ELF-1 (cell line): ENCODE measurements at places on chromosomes 12 and 14.

DNA sequence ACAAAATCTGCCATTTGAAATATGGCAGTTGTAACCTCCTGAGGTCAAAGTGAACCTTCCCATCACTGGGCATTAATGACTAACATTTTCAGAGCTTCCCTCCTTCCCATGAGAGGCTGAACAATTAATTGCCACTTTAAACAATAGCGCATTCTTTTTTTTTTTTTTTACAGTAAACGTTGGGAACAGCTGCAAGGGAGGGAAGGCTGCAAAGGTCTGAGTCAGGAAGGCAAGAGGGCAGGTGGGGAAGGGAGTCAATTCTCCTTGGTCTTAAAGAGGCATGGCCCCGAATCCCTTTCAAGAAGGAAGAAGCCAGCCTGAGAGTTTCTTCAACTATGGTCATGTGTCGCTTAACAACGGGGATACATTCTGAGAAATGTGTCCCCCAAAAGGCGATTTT lies 41.0 kb upstream of the PLEKHG3 start:
- DNase-seq, result no peak

- no peak for DNase-seq
These were observed 60.3 kb downstream of the TESC start for GRCh38 chr12:117038919-117039318.

DNA sequence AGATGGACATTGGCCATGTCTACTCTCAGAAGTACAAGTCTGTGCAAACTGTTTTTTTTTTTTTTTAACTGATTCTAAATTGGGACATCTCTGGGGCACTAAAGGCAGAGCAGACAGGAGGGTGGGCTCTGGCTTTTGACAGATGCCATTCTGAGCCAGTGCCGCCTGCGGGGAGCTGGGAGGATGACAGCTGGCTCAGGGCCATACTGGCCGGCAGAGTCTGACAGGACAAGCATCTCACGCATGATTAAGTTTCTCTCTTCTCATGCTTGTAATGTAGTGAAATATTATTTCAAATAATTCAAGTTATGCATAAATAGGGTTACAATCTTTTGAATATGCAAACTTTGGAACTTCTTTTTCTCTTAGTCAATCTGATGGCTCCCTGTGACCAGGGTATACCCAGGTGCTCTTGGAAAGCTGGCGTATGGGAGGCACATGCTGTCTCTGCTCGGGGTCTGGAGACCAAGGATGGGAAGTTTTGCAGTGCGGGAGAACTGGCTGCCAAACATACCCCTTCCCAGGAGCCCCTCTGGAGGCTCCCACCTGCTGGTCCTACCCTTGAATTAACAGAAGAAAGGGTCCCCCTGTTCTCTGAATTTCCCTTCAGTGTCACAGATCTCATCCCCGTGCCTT lies 7.6 kb downstream of the CDCA4 start:
- no peak for DNase-seq

DNA sequence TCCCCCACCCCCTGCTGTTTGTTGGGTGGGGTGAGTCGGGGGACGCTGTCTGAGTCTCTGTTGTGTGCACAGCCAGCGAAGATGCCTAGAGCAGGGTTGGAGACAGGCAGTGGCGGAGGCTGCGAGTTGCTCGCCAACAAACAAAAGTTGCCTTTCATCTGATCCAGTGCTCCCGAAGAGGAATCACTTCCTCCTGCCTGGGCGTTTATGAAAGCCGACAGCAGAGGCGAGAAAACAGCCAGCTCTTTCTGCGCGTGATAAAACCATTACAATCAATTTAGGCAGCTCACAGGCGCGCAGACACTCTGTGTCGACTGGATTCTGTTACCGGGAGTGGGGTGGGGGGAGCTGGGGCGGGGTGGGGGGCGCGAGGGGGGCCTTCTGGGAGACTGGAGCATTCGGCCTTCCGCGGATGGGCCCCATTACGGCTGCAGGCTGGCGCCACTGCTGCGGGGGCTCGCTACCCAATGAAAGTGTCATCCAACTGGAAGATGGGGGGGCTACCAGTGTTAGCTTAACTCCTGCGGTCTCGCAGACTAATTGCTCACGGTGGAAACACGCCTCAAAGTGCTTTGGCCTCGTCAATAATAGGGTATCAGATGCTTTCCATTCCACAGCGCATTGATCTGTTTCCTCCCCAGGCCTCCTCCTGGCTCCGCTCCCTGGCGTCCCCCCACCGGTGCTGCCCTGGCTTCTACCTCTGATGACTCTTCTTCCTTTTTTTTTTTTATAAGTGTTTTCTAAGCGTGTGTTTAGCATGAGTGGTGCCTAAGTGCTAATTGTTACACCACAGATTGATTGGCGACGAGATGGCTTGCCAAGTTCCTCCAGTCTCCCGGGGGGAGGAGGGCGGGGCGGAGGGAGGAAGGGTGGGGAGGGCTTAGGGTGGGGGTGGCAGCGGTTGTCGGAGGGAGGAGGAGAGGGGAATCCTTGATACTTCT lies 678.4 kb downstream of the MED13L start:
- DNase-seq, result peak; percentile 18

DNA sequence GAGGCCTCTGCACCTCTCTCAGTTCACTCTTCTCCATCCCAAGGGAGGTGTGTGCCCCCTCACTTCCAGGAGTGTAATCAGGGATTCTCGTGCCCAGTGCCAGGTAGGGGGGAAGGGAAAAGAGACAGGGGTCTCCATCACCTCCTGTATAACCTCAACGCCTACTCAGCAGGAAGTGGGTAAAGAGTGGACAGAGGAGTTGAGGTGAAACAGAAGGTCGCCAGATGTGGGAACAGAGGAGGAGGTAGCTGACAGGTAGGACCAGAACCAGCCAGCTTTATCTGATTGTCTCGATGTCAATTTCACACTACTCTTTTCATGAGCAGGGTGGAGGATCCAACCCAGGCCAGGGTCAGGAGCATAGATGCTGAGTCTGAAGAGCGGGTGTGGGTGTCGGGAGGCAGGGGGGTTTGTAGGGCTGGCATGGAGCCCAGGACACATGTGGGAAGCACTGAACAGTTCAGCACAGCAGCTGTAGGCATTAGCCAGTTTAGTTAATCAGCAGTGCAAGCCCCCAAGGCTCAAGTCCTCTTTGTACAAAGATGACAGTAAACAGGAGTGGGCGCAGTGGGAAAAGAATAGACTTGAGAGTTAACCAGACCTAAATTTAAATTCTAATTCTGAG lies 213.5 kb downstream of the PELI2 start:
- no peak for DNase-seq

- no peak for DNase-seq
These were observed 15.3 kb upstream of the BCL7A start for GRCh38 chr12:122006186-122006926.

DNA sequence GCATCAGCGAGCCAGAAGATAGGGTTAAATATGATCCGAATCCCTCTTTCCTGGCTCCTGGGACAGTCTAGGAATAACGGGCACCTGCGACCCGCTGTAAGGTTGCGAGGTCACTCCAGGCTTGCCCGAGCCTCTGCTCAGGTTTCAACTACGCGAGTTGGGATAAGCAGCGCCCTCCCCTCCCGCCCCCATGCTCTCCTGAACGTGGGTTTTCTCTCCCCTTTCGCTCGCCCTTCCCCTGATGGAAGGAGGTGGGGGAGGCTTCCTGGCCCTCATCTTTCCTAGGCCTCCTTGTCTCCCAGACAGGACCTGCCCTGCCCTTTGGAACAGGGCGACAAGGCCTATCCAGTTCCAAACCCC lies 753 bp upstream of the ATP5MC2 start:
- peak; percentile 77 for DNase-seq

- no peak for DNase-seq
These were observed 244.4 kb upstream of the FOXN3 start for GRCh38 chr14:89661392-89661791.

- DNase-seq, result no peak
These were observed 21.7 kb upstream of the LRTM2 start for GRCh38 chr12:1798641-1799020.

DNA sequence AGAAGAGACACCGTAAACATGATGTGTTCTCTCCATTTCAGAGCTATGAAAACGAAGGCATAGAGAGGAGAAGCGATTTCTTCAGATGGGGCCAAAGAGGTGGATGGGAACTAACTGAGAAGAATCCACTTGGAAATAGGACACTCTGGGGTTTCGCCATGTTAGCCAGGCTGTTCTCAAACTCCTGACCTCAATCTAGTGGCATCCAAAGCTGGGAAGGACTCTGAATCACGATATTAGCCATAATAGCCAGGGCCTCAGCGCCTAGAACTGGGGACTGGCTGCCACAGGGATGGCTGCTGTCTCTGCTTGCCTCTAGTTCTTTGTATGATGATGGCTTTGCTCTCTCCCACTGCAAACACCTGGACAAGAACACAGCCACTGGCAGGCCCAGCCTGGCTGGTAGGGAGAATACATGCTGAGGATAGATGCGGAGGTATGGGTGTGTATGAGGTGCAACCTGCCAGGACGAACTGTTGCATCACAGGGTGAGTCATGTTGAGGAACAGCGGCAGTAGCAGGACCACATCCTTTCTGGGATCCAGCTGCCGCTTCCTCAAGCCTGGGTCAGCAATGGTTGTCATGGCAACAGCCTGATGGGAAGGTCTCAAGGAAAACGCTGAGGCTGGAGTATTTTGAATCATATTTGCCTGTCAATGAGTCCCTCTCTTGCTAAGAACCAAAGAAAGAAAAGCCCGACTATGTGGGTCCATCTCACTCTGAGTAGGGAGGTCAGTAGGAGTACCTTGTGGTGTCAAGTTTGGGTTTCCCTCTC lies 31.1 kb downstream of the CCDC177 start:
- peak; percentile 23 for DNase-seq

- peak; percentile 92 for DNase-seq
These were observed 603.5 kb downstream of the RPL10L start for GRCh38 chr14:46048127-46048526.

GRCh38 chr12:20624718-20625117 lies 70.4 kb upstream of the SLCO1C1 start:
- peak; percentile 40 for DNase-seq

- DNase-seq, result no peak
These were observed 6.2 kb upstream of the VDR start for GRCh38 chr12:47910981-47911380.

- DNase-seq, result no peak
These were observed 48.4 kb downstream of the GALNT9 start for GRCh38 chr12:132281038-132281437.

- no peak for DNase-seq
These were observed 167.9 kb downstream of the PRKD1 start for GRCh38 chr14:29759521-29760340.

- no peak for DNase-seq
These were observed 84.3 kb downstream of the ETNK1 start for GRCh38 chr12:22709292-22709691.

- no peak for DNase-seq
These were observed 333.7 kb downstream of the RAD51B start for GRCh38 chr14:68153275-68153674.

- peak; percentile 85 for DNase-seq
These were observed 216.9 kb upstream of the HMGA2 start for GRCh38 chr12:65607401-65607841.

DNA sequence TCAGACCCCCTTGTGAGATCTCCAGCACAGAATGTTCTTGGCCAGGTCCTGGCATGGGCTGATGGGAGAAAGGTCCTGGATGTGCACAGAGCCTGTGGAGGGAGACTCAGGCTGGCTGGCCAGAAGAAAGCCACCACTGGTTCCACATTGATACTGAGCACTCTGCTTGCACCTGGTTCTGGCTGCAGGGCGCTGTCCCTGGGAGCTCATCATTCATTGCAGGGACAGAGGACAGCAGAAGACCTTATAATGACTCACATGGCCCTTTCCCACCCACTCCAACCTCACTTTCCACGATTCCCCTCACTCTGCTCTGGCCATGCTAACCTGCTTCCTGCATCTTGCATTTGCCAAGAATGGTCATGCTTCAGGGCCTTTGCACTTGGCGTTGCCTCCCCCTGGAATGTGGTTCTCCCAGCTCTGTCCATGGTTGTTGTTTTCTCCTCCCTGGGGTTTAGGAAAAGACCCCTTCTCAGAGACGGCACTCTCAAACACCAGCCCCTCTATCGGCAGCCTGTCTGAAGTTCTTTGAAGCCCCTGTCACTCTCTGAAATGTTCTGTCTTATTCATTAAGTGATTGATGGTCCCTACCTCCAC lies 10.3 kb downstream of the KRT7 start:
- DNase-seq, result peak; percentile 51

DNA sequence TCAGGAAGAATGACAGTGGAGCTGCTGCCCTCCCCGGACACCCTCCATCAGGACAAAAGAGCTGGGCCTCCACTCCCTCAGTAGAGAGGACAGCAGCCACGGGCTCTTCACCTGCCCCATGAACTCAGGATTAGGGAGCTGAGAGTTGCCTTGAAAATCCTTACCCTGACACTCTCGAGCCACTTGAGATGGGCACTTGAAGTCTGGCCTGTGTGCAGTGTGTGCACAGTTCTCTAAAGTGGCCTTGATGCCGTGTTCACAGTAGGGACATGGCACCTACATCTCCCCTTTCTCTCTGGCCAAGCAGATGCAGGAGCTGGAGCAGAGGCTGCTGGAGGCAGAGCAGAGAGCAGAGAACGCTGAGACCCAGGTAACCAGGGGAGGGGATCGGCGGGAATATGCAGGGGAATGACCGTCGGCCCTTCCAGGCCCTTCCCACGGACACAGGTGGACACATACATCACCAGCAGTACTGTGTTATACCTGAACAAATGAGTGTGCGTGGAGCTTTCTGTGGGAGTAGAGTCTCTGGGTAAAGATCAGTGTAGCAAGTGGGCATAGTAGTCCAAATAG lies 22.5 kb downstream of the PLEKHH1 start:
- no peak for DNase-seq

- no peak for DNase-seq
These were observed 111.8 kb downstream of the PRKCH start for GRCh38 chr14:61433169-61433568.

DNA sequence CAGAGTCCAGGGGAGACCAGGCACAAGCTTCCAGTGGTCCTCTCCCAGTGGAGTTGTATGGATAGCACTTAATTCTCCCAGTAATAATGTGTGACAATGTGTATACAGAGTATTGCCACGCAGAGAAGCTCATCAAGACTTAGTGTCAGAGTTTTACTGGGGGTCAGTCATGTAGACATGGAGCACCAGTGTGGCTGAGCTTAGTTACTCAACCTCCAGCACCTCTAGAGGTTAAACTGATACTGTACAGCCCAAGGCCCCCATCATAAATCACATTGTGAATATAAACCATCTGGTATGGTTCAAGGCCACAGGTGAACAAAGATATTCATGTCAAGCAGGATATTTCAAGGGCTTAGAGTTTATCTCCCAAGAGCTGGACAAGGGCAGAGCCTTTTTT lies 378.1 kb upstream of the TMPO start:
- no peak for DNase-seq

- no peak for DNase-seq
These were observed 39.1 kb upstream of the STAB2 start for GRCh38 chr12:103547929-103548328.

GRCh38 chr12:101598483-101598882 lies 3.7 kb downstream of the MYBPC1 start:
- no peak for DNase-seq

GRCh38 chr12:52364061-52364460 lies 3.2 kb downstream of the KRT85 start:
- no peak for DNase-seq
